RWPE2 (cell line): ENCODE measurements at places on chromosomes 16 and 17.

DNA sequence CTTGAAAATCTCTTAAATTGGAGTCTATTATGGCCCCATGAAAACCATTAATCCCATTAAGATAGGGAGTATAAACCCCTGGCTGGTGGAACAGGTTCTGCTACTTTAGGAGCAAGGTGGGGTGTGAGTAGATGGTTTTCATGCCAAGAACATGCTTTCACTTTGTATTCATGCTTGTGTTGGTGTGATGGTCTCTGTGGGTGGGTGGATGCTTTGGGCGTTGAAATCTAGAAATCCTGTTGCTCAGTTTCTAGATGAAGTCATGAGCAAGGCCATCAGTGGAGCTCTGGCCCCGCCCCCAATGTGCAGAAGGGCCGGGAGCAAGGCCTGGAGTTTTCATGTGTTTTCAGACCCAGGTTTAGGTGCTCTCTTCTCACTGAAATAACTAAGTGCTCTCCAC is 20.1 kb downstream of the PLD6 start:
- DNase-seq = no peak

DNA sequence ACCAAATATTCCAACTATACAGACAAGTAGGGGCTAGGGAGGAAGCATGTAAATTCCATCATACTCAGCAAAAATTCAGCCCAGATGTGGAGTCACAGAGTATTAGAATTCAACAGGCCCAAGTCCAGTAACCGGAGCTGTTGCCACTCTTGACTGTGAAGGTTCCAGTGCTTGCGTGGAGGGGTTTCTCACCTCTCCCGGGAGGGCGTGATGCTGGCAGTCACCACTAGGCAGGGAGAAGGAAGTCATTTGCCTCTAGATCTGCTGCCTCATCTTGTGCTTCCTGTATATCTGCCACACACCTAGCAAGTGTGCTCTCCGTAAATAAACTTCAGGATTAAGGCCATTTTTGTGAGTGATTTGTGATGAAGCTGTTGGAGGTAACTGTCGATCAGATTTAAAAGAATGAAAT is 1.0 kb upstream of the CKLF start:
- no peak for DNase-seq

DNA sequence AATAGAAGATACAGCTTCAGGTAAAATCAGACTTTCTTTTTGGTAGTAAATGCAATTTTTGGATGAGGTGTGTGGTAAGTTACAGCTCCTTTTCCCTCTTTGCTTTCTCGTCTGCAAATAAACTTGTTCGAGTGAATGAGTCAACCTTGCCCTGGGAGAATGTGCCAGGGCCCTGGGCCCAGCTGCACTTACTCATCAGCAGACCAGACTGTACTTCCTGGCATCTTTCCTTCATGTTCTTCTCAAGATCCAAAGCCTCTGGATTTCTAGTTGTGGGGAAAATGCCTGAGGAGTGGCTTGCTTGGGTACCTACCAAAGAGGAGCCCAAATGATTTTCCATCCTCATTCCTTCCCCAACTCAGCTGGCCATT is 5.4 kb upstream of the G6PC1 start:
- no peak for DNase-seq

DNA sequence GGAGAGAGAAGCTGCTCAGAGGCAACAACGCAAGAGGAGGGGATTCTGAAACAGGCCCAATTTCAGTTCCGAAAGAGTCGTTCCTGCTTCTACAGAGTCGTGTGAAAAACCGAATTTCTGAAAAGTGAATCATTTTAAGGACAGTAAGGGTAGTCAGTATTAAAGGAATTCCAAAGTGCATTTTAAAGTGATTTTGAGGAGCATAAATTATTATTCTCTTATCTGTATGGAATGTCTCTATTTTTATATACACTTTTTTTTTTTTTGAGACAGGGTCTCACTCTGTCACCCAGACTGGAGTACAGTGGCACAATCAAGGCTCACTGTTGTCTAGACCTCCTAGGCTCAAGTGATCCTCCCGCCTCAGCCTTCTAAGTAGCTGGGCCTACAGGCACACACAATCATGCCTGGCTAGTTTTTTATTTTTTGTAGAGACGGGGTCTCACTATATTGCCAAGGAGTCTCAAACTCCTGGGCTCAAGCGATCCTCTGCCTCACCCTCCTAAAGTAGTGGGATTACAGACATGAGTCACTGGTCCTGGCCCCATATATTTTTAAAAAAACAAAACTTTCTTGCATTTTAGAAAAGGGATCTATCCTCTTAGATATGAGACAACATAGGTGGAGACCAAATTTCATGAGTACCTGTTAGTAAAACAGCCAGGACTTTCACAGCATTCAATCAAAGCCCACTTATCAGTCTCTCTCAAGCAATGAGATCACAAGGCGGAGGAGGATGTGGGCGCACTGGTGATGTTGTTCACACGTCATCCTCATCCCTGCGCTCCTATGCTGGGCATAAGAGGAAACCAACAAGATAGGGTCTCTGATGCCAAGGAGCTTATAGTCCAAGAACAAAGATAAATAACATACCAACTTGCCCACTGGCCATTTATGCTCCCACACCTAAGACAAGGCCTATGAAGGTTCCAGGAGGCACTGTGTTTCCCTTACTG is 53.2 kb downstream of the SMG6 start:
- DNase-seq = no peak

DNA sequence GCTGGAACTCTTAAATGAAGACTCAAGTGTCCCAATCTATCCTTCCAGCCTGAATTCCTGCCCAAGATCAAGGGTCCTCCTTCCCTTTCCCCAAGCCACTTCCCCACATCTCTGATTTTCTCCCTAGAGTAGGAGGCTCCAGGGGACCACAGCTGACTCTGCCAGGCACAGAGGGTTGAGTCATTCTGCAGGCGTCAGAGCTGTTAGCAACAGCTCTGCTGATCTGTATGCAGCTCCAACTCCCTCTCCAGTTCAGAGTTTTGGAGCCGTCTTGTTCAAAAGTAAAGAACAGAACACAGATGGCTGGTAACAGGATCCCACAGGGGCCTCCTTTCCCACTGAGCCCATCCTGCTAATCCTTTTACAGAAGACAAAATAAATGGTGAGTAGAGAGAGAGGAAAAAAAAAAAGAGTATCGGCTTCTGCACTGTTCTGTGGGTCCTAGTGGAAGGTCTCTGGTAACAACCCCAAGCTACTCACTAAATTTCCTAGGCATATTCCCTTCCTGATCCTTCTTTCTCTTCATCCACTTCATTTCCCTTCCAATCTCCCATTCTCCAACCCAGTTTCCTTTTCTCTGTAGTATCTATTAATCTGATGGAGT is 13.4 kb upstream of the TAOK1 start:
- no peak for DNase-seq

DNA sequence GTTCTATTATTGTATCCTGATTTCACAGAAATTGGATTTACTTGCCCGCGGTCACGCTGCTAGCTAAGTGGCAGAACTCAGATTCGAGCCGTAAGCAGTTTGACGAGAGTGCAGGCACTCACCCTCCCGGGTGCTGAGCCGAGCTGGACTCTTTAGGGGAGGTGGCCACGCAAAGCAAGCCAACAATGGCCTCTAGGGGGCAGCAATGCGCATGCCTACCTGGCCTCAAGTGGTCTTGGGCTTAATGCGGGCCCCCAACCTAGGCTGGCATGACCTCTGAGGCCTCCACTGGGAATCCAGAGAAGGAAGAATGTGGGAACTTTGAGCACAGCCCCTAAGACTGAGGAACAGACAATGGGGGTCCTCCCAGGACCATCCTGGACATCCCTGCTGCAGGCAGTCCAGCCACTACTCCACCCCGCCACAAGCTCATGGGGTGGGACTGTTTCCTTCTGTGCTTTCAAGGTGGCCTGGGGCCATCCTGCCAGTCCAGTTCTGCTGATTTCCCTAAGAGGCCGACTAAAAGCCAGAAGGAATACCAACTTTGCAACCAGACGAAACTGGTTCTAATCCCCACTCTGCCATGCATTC is 276.5 kb downstream of the XYLT1 start:
- DNase-seq = no peak

- DNase-seq = no peak
These were observed 2.8 kb upstream of the PRKAR1A start for GRCh38 chr17:68509141-68510057.

GRCh38 chr16:11576427-11577289 is 10.1 kb downstream of the LITAF start:
- DNase-seq = no peak

DNA sequence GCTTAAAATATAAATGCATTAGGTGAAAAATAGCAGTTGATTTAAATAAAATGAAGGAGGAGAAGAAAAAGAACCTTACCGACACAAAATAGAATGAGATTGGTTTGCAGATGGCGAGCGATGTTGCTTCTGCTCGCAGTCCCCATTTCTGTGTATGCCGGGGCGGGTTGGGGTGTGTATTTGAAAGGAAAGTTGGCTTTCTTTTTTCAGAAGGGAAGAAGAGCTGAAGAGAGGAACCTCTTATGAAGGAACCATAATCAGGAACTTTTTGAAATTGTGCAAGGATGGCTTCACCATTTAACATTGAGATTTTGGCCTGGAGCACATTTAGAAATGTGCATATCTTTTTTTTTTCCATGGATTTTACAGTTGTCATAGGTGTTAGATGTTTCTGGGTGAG is at the start of gene IGSF6:
Gene IGSF6, minus strand, starts transcription at position 156 of the 400 bp plus-strand sequence. Its CDS starts 10 bp downstream, at position 146.
- DNase-seq = no peak
